Stimulated activated CD8-positive, alpha-beta memory T cell treated with anti-CD3 and anti-CD28 coated beads, Interleukin-15, amount 100 ng/mL, for 48 hours (primary cell): ENCODE measurements at places on chromosomes 5 and 9.

GRCh38 chr5:67291671-67292070 lies 95.1 kb upstream of the CD180 start:
- DNase-seq = no peak

- DNase-seq = no peak
Measured at GRCh38 chr9:5920860-5921328, 30.2 kb downstream of the MLANA start.

DNA sequence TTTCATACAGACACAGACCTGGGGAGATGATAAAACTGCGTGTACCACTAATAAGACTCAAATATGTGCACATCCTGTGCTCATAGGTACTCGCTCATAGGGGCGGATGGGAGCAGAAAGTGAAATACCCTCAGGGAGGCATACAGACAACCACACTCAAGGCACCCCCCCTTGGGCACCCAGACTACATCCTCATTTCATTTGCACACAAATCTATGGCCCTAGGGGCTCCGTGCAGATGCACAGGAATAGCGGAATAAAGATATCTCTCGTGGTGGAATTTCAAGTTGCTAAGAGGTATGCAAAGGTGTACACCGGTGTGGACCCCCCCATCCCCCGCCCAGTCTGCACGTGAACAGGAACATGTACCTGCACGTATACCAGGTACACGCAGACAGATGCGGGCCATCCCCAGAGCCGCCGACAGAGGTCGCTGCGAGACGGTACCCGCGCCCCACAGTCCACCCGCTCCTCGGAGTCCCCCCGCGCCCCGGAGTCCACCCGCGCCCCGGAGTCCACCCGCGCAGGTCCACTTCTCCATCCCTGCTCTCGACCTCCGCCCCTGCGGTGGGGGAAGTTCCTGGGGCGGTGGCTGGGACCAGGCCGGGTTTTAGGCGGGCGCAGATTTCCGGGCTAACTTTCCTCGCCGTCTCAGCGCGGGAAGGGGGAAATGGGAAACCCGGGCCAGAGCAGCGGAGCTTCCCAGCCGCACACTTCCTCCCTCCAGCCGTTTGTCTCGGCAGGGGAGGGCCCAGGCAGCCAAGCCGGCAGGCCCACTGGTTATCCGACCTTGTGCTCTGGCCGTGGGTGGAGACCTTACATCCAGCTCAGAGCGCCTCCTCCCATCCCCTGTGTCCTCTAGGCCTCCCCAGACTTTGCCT lies 1.0 kb upstream of the IL12B start:
- peak; percentile 53 for DNase-seq

DNA sequence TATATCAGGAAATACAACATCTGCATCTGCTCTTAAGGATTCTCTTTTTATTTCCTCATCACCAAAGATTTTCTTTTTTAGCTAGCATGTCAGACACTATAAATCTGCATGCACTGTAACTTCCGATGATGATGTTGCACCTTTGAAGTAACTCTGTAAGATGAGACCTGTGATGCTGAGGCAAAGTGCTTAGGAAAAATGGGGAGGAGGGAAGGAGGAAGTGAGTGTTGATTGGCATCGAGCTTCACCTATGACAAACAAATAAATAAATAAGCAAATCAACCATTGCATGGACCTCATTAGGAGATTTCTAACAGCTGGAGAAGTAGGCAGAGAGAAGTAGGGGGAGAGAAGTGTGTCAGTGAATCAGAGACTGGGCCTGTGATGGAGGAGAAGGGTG lies 52.6 kb downstream of the ENC1 start:
- DNase-seq = no peak

- no peak for DNase-seq
Measured at GRCh38 chr9:89732295-89732938, 127.6 kb downstream of the GADD45G start.

DNA sequence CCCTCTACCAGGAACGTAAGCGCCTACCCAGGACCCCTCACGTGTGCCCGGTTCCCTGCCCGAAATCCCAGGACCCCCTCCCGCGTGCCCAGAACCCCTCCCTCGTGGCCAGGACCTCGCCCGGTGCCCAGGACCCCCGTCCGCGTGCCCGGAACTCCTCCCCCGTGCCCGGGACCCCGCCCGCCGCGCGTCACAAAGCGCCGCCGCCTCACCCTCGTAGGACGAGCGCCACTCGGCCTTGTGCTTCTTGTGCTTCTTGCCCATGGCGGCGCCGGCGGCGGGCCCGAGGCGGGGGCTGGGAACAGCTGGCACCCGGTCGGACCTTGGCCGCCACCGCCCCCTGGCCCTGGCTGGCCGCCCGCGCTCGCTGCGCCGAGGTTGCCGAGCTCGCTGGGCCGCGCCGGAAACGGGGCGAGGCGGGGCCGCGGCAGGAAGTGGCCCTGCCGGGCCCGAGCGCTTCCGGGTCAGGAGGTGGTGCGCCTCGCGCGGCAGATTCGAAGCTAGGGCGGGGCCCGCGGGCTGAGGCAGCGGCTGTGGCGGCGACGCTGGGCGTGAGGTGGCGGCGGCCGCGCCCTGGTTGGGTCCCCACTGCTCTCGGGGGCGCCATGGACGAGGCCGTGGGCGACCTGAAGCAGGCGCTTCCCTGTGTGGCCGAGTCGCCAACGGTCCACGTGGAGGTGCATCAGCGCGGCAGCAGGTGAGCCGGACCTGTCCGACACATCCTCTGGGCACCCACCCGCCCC lies at the start of the genes BRD9 and TRIP13:
BRD9 (minus strand) TSS at position 408 of the 743 bp plus-strand sequence; CDS start at position 264, 144 bp downstream.
TRIP13 (plus strand) TSS at position 491 of the 743 bp plus-strand sequence; CDS start at position 606, 115 bp downstream.
- DNase-seq = peak; percentile 82

- DNase-seq = no peak
Measured at GRCh38 chr9:109737295-109737694, 42.7 kb upstream of the PALM2AKAP2 start.

- no peak for DNase-seq
Measured at GRCh38 chr9:129154866-129155477, 23.1 kb downstream of the IER5L start.

DNA sequence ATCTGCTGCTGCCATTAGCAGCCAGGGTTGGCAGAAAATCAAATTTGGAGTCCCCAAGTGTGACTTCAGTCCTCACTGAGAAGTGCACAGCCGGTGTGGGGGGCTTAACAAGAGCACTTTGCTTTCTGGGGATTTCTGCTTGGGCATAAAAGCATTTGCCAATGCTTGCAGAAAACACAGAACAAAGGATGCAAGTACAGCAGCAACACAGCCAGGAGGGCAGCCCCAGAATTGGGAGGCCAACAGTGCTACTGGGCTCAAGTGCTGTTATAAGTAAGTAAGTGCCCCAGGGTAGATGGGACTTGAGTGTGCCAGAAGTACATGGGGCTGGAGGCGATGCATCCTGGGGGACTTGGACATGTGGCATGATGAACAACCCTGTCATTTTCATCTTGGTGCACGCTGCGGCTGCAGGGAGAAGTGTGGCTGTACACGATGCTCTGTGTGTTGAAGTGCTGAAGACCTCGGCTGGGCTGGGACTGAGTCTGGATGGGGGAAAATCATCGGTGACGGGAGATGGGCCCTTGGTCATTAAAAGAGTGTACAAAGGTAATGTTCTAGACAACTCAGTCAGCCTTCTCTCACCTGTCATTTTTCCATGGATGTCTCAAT lies 73.3 kb downstream of the GOLPH3 start:
- no peak for DNase-seq

GRCh38 chr9:36504156-36504555 lies 68.5 kb upstream of the MELK start:
- DNase-seq = no peak

DNA sequence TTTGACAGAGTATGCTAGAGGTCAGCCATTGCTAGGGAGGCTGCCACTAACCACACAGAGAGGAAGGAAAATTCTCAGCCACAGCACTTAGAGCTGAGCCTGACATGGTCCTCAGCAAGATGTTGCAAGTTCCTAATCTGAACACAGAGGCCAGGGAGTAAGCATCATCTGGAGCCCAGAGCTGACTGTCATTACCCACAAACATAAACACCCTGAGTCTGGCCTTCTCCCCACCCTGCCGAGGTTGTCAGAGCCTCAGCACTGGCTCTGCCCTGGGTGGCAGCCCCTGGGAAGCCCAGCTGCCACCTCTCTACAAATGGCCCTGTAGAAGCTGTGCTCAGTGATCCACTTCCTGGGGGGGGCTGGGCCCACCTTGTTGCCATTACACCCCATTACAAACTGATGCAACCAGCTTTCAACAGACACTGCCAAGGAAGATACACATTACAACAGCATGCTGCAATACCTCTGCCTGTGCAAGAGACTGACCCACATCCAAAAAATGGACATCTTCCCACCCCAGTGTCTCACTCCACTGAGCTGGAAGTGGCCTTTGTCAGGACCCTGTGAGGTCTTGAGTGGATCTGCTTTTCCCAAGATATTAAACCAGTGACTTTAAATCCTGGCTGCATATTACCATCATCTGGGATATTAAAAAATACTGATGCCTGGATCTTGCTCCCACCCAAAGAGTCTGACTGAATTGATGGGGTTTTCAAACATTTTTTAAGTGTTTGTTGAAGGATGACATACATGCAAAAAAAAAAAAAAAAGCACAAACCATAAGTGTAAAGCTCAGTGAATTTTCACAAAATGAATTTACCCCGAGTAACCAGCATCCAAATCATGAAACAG lies 33.0 kb downstream of the IRF1 start:
- no peak for DNase-seq

DNA sequence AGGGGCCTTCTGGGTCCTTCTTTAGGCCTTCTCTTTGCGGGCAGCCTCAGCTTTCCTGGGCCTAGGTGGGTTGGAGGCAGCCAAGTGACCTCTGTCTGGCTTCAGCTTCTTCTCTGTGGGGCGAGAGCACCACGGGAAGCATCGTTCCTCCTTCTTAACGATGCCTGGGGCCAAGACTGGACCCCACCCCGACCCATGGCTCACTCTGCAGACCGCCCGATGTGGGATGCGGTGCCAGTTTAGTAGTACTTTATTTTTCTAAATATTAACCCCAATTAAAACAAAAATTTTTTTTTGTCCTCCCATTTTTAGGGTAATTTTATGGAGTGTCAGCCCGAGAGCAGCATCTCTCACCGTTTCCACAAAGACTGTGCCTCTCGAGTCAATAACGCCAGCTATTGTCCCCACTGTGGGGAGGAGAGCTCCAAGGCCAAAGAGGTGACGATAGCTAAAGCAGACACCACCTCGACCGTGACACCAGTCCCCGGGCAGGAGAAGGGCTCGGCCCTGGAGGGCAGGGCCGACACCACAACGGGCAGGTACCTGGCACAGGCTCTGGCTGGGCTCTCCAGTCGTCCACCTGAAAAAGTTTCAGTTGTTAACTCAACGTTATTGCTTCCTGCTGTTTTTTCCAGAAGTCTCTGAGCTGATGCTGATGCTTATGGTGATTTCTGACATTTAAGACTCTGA lies 101.1 kb upstream of the CACNA1B start:
- no peak for DNase-seq

GRCh38 chr5:123754908-123755307 lies 242.9 kb downstream of the CSNK1G3 start:
- DNase-seq = no peak

- no peak for DNase-seq
Measured at GRCh38 chr9:85077944-85078343, 408.4 kb downstream of the NTRK2 start.

GRCh38 chr5:76149636-76150035 lies 66.5 kb downstream of the SV2C start:
- no peak for DNase-seq

DNA sequence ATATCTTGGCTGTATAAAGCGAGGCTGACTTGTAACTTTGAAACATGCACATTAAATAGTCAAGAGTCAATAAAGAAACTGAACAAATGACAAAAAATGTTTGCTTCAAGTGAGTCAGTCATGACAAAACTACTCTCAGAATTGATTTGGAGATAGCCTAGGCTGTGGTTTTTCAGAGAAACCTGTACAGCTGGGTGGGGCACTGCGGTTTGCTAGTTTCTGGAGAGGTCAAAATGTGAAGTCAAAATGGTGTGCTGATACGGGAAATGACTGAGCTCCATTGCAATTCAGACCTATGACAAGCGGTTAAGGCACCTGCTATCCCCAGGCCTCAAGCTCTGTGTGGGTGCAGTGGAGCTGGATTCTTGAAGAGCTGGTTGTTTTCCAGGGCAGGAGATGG lies 10.3 kb upstream of the CD180 start:
- DNase-seq = peak; percentile 66

- DNase-seq = no peak
Measured at GRCh38 chr5:18491349-18491748, 857.1 kb downstream of the TAF11L14 start.

- no peak for DNase-seq
Measured at GRCh38 chr9:7153566-7153965, 395.8 kb downstream of the KDM4C start.

DNA sequence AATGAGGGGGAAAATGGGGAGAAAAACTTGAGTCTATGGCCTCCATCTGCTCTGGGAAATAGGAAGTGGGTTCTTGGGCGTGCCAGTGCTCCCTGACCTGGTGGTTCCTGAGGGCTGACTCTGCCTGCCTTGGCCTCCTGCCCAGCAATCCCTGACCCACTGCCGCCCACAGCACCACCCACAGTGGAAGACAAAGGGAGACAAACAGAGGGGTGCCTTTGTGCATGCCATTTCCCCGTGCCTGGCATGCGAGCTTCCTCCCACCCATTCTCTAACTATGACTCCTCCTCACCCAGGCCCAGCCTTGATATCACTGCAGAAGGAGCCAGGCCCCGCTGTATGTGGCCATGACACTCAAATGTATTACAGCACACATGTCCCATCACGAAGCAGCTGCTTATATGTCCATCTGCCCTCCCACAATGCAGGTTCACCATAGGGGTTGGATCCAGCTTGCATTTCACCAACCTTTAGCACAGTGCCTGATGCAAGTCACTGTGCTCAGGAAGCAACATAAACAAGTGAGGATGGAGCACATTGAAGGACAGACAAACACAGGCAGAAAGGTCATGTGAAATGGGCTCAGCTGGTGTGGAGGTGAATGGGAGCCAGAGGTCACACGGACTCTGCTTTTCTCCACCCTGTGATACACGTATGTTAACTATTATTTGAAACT lies 84.4 kb downstream of the ADRB2 start:
- no peak for DNase-seq

GRCh38 chr5:1826235-1826980 lies 25.2 kb downstream of the NDUFS6 start:
- no peak for DNase-seq

GRCh38 chr5:129098488-129099183 lies 4.1 kb downstream of the ISOC1 start:
- DNase-seq = no peak

- DNase-seq = no peak
Measured at GRCh38 chr9:34259315-34259714, 69.8 kb downstream of the KIF24 start.

GRCh38 chr9:132372177-132373095 lies 17.6 kb upstream of the SETX start:
- DNase-seq = no peak

- no peak for DNase-seq
Measured at GRCh38 chr5:43854697-43855292, 251.8 kb downstream of the NNT start.

- no peak for DNase-seq
Measured at GRCh38 chr5:1593903-1594356, 70.2 kb upstream of the LPCAT1 start.

GRCh38 chr5:110441035-110441434 lies 285.4 kb downstream of the TMEM232 start:
- no peak for DNase-seq

GRCh38 chr9:92181296-92181695 lies 66.1 kb upstream of the SPTLC1 start:
- DNase-seq = no peak

GRCh38 chr5:169522851-169523250 lies 60.7 kb upstream of the SPDL1 start:
- no peak for DNase-seq

GRCh38 chr9:87062746-87063145 lies 115.4 kb upstream of the GAS1 start:
- no peak for DNase-seq

GRCh38 chr9:3299872-3300271 lies 225.9 kb downstream of the RFX3 start:
- no peak for DNase-seq
